ENCODE measurements at places on chromosomes 5 and 9.

DNA sequence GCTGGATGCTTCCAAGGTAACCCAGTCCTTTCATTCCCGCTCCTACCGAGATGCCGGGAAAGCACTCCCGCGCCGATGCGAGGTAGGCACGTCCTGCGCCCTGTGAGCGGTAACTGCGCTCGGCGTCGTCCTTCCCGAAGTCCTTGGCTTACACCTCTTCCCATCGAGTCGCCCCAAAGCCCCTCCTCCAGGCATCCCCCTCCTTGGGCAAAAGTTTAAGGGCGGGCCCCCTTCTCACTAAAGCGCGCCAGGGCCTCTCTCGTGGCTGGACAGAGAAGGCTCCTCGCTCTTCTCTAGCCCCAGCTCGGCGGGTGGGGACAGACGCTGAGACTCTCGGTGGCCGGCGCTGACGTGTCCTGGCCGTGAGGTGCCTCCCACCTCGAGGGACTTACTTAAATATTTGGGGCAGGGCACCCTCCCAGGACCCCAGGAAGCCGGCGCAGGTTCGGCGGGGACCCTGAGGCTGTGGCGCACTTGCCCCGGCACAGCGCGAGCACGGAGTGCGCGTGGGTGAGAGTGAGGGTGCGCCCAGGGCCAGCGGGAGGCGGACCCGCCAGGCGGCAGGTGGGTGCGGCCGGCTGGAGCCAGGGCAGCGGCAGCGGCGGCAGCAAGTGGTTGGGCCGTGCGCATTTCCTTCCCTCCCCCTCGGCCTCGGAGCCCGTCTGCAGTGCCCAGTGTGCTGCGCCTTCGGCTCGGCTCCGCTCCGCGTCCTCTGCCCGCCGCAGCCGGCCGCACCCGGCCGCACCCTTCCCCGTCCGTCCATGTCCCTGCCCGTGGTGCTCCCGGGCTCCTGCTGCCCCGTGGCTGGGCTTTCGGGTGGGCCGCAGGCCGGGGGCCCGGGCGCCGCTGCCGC, at the start of gene ENTREP1:
TSS of gene ENTREP1 (plus strand) at position 667 of the 853 bp plus-strand sequence. CDS start at position 762, 95 bp downstream.
- no peak for DNase-seq

- DNase-seq = no peak
These were observed 1962.9 kb upstream of the CDH6 start for GRCh38 chr5:29230591-29230990.

- peak; percentile 12 for DNase-seq
These were observed 594 bp downstream of the FAM120A start for GRCh38 chr9:93451849-93452709.

DNA sequence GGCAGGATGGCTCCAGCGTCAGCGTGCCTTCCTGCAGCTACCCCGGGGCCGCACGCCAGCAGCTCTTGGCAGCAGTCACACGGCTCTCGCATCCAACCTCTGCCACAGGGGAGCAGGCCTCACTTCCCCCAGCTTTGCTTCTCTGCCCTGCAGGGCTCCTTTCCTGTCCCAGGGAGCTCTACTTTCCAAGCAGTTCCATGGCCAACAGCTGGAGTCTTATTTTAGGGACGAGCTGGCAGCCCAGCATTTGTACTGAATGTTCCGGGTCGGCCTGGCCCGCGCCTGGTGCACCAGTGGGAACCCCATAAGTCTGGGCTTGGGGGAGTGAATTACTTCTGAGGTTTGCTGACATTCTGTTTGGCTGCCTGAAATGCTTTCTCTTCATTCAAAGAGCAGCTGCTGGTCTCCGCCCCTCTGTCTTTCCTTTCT, 34.6 kb downstream of the GADD45G start:
- no peak for DNase-seq

DNA sequence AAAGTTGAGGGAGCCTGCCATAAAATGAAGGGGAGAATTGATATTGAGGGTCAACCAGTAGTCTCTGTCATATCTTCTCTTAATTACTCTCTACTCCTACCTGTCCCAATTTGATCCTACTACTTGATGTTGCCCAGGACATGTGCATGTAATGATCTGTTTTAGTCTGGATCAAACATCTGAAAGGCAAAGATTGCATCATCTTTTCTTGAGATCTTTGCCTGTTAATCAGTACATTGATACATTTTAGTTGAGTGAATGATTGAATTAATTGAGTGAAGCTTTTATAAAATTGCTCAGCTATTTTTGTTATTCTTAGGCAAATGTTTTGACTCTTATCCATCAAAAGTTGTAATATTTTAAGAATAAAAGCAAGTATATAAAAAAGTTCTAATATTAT, 21.7 kb downstream of the ARHGEF28 start:
- DNase-seq = no peak

GRCh38 chr9:4334410-4334813, 34.5 kb upstream of the GLIS3 start:
- DNase-seq = no peak

GRCh38 chr5:176542596-176543427, 5.6 kb upstream of the RNF44 start:
- no peak for DNase-seq

DNA sequence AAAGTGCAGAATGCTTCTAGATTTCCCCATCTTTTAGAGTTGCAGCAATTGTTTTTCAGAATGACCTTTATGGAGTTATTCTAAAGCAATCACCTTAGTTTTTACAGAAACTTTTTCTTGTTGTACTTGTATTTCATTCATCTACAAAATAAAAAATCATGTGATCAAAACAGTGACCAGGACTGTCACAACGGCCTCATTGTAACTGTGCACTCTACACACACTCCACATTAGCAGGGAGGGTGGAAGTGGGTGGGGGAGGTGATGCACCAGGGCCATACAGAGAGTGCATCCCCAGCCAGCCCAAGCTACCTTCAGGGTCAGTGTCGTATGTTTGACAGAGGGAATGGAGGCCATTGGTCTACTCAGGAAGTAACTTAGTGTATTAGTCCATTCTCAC, 26.9 kb downstream of the EGFLAM start:
- no peak for DNase-seq

DNA sequence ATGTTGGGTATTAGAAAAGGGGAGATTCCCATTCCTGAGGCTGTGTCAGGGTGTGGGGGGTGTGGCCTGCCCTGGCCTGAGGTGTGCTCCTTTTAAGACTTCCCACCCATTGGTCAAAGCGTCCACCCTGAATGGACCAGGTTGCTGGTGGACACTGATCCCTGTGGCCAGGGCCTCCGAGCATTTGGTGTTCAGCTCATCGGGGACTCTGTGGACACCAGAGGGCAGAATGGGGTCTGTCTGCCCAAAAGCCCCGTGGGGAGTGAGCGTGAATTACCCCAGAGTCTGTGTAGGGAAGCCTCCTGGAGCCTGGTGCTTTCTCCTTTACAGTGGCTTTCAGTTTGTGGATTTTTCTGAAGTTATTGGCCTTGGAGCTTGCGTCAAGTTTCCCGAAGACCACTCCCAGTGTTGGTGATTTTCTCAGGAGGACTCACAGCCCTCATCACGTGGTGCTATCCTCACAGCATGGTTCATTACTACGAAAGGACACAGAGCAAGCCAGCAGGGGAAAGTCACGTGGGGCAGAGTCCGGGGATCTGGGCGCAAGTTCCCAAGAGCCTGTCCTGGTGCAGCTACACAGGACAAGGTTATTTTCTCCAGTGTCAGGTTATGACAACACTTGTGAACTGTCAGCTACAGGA, 55.5 kb downstream of the TENT4A start:
- no peak for DNase-seq

DNA sequence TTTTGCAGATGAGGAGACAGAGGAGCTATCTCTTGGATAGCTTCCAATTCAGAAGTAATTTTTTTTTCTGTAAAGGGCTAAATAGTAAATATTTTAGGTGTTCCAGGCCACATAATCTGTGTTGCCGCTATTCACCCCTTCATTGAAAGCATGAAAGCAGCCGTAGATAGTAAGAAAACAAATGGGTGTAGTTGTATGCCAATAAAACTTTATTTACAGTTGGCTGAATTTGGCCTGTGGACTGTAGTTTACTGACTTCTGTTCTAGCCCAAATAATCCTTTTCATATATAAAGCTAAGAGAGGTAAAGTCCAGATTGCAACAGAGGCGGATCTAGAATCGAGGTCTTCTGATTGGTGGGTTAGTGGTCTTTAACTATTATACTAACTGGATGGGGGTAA, 128.9 kb downstream of the SLF1 start:
- no peak for DNase-seq

- DNase-seq = no peak
These were observed 122.6 kb downstream of the BOD1 start for GRCh38 chr5:173493846-173494245.

- DNase-seq = no peak
These were observed 6.2 kb downstream of the GZMA start for GRCh38 chr5:55108661-55109060.

DNA sequence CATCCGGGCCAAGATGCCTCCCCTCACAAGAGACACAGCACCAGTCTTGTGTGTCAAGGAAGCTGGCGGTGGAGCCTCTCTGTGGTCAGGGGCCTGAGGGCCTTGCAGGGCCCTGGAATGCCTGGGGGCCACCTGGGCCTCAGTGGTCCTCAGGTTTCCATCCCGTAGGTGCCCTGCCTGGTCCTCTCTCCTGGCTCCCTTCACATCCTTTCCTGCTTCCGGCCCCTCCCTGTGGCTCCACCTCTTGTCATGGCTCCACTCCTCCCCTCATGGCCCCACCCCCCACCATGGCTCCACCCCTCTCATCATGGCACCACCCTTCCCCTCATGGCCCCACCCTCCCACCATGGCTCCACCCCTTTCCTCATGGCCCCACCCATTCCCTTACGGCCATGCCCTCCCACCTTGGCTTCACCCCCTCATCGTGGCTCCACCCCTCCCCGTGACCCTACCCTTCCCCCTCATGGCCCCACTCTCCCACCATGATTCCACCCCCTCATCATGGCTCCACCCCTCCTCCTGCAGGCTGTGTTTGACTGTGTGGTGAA, 175.8 kb downstream of the CACNA1B start:
- DNase-seq = no peak

- DNase-seq = no peak
These were observed 75.1 kb downstream of the FGF18 start for GRCh38 chr5:171494452-171495121.

DNA sequence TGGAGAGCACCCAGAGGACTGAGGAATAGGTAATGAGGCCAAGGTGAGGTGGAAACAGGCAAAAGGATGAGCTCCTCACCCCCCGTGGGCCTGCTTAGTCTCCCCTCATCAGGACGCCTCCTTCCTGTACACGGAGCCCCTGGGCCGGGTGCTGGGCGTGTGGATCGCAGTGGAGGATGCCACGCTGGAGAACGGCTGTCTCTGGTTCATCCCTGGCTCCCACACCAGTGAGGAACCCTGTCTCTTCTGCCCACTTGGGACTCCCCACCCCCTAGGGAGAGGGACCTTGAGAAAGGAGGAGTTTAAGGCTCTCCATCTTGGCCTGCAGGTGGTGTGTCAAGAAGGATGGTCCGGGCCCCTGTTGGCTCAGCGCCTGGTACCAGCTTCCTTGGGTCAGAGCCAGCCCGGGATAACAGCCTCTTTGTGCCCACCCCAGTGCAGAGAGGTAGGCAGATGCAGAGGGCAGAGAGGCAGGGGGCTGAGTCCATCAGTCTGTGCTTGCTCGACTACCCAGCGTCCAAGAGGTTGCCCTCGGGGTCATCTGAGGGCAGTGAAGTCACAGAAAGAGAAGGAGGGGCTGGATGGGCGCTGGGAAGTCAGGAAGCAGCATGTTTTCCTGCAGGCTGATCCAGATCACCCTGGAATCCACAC, 7.0 kb downstream of the DOLK start:
- DNase-seq = no peak

DNA sequence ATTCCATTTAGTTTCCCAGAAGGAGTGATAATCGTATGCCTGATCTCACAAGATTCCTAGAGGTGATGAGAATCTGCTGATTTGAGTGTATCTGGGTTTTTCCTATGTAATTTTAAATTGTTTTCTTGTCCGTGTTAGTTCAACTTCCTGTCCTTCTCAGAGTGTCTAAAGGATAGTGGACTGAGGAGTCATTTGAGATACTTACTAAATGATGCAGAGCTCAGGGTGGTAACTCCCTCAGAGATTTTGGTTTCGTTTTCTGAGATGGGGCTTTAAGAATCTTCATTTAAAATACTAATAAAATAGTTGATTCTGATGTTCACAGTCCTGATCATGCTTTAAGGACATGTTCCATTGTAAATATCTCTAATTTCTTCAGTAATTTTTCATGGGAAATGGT, 30.3 kb downstream of the MELK start:
- no peak for DNase-seq

DNA sequence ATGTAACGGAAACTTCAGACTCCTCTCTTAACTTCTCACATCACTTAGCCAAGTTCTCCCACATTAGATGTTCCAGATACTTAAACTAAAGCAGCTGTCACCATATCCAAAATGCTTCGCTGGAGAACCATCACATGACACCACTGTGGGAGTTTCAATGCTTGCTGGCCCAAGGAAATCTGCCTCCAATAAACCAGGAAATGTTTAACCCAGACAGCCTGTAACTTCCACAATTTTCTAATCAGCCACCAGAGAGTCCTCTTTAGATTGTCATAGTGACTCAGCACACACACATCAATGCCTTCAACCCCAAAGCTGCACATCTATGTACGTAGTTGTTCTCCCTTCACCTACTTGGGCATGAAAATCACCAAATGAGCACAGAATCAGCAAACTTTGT, 118.7 kb downstream of the LPAR1 start:
- no peak for DNase-seq

DNA sequence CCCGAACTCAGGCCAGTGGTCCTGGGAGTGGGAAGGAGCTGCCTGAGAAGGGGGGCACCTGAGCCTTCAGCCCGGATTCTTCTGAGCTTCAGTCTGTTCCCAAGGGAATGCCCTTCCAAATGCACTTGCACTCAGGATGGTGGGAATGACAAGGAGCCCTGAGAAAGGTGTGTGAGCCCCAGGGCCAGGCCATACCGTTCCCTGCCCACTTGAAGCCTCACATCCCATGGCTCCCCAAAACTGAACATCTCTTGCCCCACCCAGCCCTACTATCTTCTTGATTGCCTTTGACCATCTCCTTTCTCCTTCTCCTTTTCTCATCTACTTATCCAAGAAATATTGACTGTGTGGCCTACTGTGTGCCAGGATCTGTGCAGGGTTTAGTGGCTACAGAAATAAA, 84.4 kb upstream of the HSPA9 start:
- no peak for DNase-seq

DNA sequence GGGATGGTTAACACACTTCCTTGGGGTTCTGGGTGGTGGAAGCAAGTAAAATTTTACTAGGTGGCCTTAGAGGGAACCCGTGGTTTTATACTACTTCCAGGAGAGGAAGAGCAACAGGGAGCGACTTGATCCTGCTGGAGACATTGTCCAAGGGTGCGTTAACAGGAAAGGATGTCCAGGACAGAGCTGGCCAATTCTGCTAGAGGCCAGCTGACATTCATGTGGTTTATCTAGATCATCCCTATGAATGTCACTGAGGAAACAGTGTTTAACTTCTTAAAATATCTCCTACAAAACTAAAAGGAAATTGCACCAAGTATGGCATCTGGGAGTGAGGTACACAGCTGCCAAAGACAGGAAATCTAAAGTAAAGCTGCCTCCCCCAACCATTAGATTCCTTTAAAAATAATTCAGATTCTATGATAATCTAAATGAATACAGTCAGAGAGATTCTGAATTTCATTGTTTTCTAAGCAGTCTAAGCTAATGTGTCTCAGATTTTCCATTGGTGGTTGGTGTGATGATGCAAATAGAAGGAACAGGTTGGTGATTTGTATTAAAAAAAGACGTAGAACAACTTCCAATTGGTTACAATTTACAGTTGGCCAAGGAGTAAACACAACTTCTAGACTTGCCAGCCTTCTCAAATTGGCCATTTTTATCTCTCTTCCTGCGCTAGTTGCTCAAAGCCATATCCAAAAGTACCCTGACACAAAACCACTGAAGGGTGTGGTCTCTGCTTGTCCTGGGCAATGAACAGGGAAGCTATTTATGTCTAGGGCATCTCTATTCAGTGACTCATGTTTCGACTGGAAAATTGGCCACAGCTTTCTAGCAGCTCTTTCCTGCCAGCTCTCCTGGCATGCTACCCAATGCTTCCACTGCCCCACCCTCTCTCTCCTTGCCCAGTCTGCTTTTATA, 574.7 kb upstream of the MEF2C start:
- DNase-seq = no peak
